Substantia nigra (tissue), 51 donors: ENCODE measurements at places on chromosomes 11 and 22.

DNA sequence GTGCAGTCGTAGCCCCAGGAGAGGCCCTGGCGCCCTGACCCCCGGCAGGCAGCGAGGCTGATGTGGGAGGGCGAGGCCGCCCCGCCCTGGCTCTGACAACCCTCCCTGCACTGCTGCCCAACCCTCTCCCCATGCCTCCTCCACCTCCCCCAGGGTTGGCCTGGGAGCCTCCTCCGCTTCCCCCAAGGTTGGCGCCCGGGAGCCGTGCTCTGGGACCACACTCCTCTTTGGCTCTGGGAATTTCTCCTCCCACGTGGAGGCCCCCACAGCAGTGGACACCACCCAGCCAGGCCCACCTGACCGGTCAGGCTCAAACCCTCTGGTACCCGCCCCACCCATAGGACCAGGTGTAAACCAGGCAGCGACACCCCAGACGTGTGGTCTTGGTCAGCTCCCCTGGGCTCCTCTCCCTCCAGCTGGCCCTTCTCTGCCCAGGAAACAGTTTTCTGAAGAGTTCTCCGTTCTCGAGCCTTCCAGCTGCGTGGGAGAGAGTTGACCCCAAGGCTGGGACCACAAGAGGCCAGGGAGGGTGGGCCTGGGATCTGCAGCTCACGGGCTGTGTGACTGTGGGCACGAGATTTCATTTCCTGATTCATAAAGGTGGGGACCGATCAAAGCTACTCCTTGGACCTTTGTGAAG lies 39.5 kb upstream of the BRSK2 start:
- no peak for DNase-seq

GRCh38 chr11:68803766-68804165 lies 38.0 kb downstream of the CPT1A start:
- no peak for DNase-seq

DNA sequence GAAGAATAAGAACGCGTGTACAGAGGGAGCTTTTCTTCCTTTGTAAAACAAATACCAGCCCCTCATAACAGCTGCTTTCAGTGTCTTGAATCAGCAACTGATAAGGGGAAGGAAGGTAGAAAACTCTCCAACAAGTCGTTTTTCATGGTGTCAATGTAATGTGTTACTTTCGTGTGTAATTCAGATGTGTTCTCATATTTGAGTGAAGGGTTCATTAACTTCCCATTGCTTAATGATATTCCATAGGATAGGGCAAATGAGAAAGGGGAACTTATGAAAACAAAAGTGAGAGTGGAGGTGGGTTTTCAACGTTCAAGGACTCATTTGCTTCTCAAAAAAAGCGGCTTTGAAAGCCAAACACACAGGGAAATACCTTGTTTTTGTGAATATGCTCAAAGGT lies 452.1 kb downstream of the NTM start:
- no peak for DNase-seq

DNA sequence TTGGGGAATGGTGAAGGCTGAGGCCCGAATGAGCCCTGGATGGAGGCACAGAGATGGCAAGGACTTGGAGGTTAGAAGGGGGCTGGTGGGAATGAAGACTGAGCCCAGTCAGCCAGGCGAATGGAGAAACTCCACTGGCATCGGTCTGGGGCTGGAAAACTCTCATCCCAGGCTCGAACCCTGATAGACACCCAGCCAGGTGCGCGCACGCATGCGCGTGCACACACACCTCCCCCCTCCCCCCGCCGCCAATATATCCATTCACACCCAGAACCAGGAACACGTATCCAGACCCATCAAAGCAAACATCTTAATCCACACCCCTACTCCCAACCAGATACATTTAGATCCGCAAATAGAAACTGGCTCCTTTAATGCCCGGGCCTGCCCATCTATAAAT lies 139.3 kb downstream of the CEP164 start:
- no peak for DNase-seq

- no peak for DNase-seq
Observed at GRCh38 chr11:45061641-45062040, 84.8 kb upstream of the PRDM11 start.

- DNase-seq: no peak
Observed at GRCh38 chr11:93652161-93652597, 9.3 kb upstream of the CEP295 start.

GRCh38 chr11:94933223-94934130 lies 39.9 kb downstream of the CWC15 start:
- DNase-seq: no peak

DNA sequence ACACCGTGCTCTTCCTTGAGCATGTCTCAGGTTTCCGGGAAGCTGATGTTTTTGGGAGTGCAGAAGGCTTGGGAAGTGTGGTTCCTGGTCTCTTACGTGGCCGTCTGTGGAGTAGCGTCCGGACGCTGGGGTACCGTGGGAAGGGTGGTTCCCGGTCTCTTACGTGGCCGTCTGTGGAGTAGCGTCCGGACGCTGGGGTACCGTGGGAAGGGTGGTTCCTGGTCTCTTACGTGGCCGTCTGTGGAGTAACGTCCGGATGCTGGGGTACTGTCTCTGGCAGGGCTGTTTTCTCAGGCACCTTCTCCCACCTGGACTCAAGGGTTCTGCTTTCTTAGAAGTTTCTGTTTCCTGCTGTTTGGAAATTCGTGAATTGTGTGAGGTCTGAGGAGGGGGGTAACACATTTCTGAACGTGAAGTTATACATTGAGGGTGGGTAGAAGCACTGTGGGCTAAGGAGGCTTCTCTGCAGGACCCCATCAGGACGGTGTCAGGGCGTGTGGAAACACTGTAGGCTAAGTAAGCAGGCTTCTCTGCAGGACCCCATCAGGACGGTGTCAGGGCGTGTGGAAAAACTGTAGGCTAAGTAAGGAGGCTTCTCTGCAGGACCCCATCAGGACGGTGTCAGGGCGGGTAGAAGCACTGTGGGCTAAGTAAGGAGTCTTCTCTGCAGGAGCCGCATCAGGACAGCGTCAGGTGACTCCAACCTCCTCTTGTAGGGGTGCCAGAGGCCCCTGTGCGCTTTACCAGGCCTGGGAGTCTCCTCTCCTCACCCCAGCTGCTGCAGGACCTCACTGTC lies 5.3 kb upstream of the IFITM3 start:
- no peak for DNase-seq

DNA sequence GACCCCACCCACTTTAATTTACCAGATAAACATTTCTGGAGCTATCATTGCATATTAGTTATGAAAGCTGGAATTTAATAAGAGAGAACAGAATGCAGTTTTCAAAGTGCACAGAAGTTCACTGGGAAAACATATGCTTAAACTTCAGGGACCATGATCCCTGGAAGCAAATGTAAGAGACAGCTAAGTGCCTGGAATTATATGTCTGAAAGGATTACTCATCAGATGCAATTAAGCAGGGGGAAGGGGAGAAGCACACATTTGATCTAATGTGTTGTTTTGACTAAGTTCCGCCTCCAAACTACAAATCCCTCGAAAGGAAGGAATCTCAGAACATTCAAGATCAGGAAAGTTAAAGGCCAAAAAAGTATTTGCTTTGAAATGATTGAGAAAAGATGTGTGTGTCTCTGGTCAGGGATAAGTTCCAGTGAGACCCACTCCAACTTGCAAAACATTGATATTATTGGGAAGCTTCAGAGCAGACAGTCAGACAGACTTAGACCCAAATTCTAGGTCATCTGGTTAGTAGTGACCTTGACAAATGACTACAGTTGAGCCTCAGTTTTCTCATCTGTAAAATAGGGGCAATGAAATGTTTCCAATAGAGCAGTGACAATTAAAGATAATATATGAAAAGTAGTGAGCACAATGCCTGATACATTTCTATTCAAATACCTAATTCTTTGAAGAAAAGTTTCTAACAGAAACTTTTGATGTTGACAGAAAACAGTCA lies 147.6 kb downstream of the ME3 start:
- no peak for DNase-seq

- no peak for DNase-seq
Observed at GRCh38 chr11:69542314-69543168, 61.1 kb downstream of the LINC01488 start.

GRCh38 chr22:49362211-49362839 lies 465.3 kb downstream of the BRD1 start:
- DNase-seq: no peak

GRCh38 chr11:66768088-66768521 lies 39.1 kb upstream of the SPTBN2 start:
- no peak for DNase-seq

DNA sequence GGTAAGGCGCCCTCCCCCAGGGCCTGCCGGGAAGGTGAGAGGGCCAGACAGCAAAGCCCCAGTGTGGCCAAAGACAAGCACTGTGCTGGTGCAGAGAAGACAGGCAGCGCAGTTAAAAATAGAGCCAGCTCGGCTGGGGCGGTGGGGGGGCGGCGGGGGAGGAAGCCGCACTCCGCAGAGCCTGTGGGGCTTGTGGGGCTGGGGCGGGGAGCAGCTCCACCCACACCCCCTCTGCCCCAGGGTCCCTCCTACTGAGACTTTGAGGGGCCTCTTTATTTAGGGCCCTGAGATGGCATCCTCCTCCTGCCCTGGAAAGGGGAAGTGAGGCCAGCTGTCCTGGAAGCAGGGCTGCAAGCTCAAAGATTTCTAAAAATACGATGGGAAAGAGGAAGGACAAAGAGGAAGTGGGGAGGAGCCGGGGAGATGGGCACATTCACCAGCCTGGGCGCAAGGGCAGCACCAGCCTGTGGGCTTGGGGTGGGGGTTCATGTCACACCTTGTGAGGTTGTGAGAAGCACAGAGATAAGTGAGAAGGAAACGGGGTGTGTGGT lies 2.6 kb downstream of the CYTH4 start:
- no peak for DNase-seq

- no peak for DNase-seq
Observed at GRCh38 chr11:116171271-116172140, 601.3 kb downstream of the BUD13 start.

- DNase-seq: no peak
Observed at GRCh38 chr22:40660730-40661129, 18.6 kb upstream of the MCHR1 start.

DNA sequence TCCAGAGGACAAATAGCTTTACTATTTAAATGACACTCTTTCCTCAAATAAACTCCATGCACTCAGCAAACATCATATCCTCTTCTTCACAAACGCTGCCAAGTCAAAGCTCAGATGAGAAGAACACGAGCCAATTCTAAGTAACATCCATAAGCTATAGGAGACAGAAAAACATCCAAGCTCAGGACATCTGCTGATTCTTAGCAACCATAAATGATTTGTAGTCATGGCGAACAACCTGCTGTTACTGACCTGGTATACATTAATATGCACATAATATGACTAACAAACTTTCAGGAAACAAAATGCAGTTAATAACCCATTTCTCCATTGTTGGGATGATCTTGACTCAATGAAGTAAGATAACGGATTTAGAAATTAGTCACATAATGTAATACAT lies 6.7 kb downstream of the GALNT18 start:
- no peak for DNase-seq

GRCh38 chr22:39206491-39206890 lies 38.3 kb downstream of the PDGFB start:
- no peak for DNase-seq

DNA sequence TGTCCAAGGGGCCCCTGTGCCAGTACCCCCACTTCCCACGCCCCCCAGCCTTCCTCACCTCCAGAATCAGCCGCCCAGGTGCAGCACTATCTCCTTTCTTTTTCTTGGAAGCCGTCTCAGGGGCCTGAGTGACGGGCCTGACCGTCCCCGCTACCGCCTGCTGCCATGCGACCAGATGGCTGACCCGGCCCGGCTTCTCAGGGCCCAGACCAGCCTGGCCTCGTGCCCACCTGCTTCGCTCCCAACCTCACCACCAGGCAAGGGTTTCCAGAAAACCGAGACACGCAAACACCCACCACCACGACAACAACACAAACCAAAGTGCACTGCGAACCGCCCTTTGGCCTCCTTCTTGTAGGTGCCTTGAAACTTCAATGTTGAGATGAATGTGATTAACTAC lies 39.1 kb downstream of the MACROD1 start:
- no peak for DNase-seq

GRCh38 chr11:78428266-78428636 lies 10.6 kb upstream of the GAB2 start:
- DNase-seq: no peak

DNA sequence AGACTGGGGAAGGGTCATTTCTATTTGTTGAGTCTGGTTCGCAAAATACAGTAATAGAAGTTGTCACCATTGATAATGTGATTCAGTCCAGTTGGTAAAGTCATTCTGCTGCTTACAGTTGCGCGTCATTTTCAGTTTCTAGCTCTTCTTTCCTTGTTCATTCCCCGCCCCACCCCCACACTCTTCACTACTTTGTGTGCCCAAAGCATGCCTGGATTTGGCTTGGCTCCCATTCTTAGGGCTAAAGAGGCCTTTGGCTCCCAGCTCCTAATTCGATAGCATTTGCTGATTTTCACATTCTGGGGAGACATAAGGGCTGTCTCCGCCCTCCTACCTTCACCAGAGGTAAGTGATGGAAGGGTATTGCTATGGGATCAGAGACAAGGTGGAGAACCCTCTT lies 43.0 kb downstream of the CECR2 start:
- DNase-seq: peak; percentile 30

DNA sequence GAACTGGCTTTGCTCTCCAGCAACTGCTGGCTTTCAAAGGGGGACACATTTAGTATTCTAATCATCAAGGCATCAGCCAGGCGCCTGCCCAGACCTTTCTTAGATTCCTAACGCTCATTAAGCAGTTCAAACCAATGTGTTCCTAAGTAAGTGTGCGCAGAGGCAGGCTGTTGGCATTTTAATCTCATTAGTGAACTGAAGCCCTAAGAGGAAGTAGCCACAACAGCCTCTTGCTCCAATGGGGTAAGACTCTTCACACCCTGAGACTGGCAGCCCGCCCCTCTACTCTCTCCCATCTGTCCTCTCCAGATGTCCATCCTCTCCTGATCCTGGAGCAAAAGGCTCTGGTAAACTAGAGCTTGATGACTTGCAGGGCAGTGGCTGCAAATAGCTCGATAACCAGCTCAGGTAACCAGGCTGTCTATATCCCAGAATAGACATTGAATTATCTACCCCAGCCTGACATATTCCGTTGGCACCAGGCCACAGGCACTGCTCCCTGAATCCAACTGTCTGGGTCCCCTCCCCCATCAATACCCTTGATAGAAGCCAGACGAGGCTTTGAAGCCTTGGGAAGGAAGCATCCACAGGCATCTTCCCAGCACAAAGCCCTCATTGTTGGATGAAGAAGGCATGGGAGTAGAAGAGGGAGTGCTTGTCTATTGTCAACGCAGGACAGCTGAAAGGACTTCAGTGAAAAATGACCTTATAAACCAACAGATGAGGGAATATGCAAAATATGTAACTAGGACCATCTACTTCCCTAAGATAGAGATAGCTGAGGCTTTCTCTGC lies 321.1 kb downstream of the TENM4 start:
- peak; percentile 53 for DNase-seq

DNA sequence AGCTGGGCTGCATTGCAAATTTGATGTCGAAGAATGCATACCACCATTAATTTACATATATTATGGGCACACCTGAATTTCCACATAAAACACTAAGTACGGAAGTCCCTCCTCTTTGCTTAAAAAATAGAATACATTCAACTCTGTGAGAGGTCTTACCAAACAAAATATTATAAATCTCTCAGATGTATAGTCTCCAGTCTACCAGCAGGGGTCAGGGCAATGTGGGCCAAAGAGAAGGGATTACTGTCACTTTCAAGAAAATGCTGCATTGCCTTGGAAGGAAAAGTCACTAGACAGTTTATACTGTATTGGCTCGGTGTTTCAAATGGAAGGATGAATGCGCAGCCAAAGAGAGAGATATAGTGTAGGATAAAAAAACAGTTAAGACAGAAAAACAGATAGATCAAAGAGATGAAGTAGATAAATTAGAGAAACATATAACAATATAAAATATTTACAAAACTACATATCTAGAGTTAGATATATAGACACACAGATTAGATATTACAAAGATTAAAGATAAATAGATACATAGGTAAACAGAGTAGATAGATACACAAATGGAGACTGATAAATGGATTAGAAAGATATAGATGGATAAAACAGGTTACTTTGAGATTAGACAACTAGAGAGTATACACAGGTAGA lies 20.9 kb downstream of the SERGEF start:
- no peak for DNase-seq
